ENCODE measurements at places on chromosomes 5 and 9. TPM values are rescaled to one million over a fixed set of nuclear protein-coding genes. Genes with fewer than 3 reads are reported as not detected.

PALM2AKAP2 gene
- total RNA-seq = 1.4 TPM

PCDHGA4 gene
- 0.79 TPM for total RNA-seq

DNA sequence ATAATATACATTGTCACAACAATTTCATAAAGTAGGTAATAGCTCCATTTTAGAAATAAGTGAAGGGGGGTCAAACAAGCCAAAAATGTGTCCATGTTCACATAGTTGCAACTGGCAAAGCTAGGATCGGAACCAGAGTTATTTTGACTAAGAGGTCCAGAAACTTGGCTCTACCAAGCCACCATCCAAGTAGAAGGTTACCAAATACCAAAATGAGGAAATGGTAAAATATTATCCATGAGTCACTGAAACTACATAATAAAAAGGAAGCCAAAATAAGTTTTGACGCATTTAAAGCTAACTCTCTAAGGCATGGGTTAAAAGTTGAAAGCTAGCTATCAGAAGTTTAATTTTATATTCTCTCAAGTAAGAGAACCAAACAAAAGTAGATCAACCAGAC, 886.9 kb upstream of the DMAC1 start:
- no peak for DNase-seq

DNA sequence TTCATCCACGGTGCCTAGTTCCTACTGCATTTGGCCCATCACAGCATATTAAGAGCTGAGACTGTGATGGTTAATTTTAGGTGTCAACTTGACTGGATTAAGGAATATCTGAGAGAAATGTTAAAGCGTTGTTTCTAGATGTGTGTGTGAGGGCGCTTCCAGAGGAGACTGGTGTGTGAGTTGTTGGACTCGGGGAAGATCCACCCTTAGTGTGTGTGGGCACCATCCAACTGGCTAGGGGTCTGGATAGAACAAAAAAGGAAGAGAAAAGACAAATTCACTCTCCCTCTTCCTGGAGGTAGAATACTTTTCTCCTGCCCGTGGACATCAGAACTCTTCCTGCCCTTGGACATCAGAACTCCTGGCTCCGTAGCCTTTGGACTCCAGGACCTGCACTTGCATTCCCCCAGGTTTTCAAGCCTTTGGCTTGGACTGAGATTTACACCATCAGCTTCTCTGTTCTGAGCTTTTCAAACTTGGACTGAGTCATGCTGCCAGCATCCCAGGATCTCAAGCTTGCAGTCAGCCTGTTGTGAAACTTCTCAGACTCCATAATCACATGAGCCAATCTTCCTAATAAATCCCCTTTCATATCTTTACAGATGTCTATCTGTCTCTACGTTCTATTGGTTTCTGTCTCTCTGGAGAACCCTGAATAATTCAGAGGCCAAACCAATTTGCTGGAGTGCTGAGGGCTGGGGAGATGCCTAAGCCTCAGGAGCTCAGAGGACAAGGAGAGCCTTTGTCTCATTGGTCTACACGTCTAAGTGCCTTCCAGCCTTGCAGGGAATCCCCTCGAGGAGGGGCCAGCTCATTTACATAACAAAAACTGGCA, 164.5 kb downstream of the DCP2 start:
- DNase-seq = no peak

DNA sequence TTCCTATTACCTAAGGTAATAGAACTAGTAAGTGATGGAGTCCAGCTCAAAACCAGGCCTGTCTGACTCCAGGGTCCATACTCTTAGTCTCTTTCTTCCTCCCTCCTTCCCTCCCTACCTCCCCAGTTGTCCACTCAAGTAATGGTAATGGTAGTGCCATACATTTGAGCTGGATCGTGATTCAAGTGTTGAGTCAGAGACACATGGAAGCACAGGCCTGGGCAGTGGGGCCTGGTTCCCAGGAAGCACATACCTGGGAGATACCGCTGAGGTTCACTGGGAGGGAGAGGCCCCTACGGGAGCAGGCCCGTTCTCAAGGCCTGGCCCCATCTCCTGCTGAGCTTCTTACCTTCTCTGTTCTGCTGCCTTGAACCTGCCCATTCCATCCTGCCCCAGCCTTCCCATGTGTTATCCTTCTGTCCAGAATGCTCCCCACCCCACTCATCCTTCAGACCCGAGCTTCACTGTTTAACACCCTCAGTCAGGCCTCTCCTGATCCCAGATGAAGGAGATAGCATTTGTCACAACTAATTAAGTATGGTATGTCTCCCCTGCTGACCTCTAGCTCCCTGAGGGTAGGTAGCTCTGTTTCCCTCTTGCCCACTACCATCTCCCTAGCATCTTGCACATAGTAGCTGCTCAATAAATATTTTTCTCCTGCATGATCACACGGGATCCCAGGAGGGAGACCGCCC, 13.8 kb downstream of the URM1 start:
- no peak for DNase-seq

All from NCI-H460 (cell line).